ENCODE measurements at places on chromosomes 2 and 18. TPM values are rescaled to one million over a fixed set of nuclear protein-coding genes. Genes with fewer than 3 reads are reported as not detected.

CHRNG gene
- not detected for total RNA-seq

PARD3B gene
- total RNA-seq, result 3.6 TPM

CELF4 gene
- not detected for total RNA-seq

SP110 gene
- 6.2 TPM for total RNA-seq

- no peak for DNase-seq
- peaks cover 24% of the 10 kb centered on the region for H3K4me1 ChIP-seq
- H3K36me3 ChIP-seq, result no peaks in the 10 kb centered on the region
- no peak overlapping the region for H3K4me3 ChIP-seq
These were observed 73.2 kb downstream of the CERS6 start for GRCh38 chr2:168529054-168529833.

GRCh38 chr2:174428214-174428613, 32.7 kb downstream of the SCRN3 start:
- no peaks in the 10 kb centered on the region for H3K4me1 ChIP-seq
- no peaks in the 10 kb centered on the region for H3K36me3 ChIP-seq
- H3K4me3 ChIP-seq, result no peak overlapping the region
- no peak for DNase-seq
- H3K27ac ChIP-seq, result no peak overlapping the region
- H3K27me3 ChIP-seq, result no peaks in the 10 kb centered on the region

- no peaks in the 10 kb centered on the region for H3K27me3 ChIP-seq
- no peaks in the 10 kb centered on the region for H3K4me1 ChIP-seq
- H3K36me3 ChIP-seq, result no peaks in the 10 kb centered on the region
- no peak overlapping the region for H3K27ac ChIP-seq
These were observed 36.7 kb downstream of the RMP24 start for GRCh38 chr18:36009214-36009613.

DNA sequence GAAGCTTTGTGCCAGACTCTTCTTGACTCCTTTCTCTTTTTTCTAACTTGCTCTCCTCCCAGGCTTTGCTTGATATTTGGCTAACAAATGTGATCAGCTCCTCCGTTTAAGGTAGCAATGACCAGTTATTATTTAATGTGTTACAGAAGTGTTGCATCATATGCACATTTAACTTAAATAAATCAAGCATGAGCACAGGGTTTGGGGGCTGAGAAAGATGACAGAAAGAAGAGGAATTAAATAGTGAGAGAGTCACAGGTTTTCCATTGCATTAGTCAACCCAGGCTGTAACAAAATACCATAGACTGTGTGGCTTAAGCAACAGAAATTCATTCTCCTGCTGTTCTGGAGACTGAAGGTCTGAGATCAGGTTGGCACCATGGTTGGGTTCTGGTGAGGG, 343.8 kb downstream of the RPRM start:
- H3K4me1 ChIP-seq, result no peaks in the 10 kb centered on the region
- no peak for DNase-seq

DNA sequence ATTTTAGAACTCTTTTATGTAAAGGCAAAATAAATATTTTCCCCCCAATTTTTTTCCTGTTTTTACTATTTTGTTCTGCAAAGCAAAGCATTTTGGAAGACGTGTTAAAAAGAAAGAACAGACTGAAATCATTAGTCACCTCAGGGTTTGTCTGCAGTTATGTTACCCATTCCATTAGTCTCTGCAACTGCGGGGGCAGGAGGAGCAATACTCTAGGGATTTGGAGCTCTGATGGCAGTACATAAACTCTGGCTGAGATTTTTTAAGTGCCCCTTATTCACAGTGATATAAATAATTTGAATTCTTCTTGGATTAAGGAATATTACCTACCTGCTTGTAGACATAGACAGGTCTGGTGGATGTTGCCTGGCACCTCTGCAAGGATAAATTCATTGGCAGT, 88.0 kb upstream of the CELF4 start:
- H3K36me3 ChIP-seq, result no peaks in the 10 kb centered on the region
- H3K27ac ChIP-seq, result no peak overlapping the region
- H3K4me1 ChIP-seq, result no peaks in the 10 kb centered on the region
- H3K27me3 ChIP-seq, result no peaks in the 10 kb centered on the region

DNA sequence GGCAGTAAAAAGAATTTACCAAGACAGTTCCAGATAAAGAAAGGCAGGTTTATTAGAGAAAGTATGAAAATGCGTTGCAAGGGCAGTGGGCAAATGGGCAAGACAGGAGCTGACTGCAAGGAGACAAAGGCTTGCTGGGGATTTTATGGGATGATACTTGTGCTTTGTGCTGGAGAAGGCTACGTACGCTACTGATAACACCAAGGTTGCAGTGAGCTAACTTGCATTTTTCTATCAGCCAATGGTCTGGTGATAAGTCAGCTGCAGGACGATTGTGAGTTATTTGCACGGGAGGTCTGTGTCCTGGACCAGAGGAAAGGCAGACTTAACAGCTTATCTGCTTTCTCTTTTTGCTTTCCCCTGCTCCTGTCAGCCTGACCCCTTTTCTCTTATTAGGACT, 116.5 kb downstream of the PMS1 start:
- H3K4me1 ChIP-seq, result no peaks in the 10 kb centered on the region
- DNase-seq, result no peak
- no peak overlapping the region for H3K4me3 ChIP-seq
- no peaks in the 10 kb centered on the region for H3K36me3 ChIP-seq

DNA sequence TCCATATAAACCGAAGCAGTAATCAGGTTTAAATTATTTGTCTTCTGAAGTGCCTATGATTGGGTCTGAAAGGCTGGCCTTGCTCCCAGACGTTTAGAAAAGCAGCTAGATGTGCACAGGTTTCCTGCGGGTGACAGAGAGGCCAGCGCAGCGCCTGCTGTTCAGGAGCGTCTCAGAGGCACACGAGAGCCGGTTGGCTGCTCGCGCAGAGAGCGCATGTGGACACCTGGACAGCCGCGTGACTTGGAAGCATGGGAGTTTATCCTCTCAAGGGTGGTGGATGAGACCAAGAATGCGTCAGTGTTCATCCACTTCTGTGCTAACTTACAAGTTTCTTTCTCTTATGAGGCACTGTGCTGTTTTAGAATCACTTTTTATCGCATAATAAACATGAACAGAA, 303.7 kb downstream of the PTGR3 start:
- no peak for DNase-seq
- H3K27ac ChIP-seq, result no peak overlapping the region
- H3K4me1 ChIP-seq, result no peaks in the 10 kb centered on the region
- no peaks in the 10 kb centered on the region for H3K27me3 ChIP-seq

DNA sequence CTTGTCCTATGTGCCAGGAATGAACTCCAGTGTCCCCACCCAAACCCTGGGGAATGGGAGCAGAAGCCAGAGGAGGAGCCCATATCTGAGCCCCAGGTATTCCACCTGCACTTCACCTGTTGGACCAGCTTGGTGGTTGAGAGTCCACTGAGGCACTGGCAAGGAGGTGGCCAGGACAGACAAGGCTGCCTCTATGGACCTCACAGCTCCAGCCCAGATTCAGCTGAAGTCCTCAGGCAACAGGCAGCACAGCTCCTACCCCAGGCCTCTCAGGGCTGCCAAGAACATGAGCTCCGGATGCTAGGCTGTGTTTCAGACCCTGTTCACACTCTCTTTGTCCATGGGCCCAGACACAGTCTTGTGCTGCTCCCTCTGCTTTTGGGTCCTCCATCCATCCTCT, 2.9 kb upstream of the IL1F10 start:
- no peak overlapping the region for H3K27ac ChIP-seq
- peaks cover 5% of the 10 kb centered on the region for H3K27me3 ChIP-seq
- no peaks in the 10 kb centered on the region for H3K36me3 ChIP-seq
- H3K4me3 ChIP-seq, result no peak overlapping the region

- H3K36me3 ChIP-seq, result no peaks in the 10 kb centered on the region
- H3K27ac ChIP-seq, result no peak overlapping the region
- H3K27me3 ChIP-seq, result no peaks in the 10 kb centered on the region
- no peaks in the 10 kb centered on the region for H3K4me1 ChIP-seq
These were observed 320.1 kb downstream of the PIK3C3 start for GRCh38 chr18:42275138-42275535.

GRCh38 chr18:11733031-11733430, 44.0 kb downstream of the GNAL start:
- peaks cover 16% of the 10 kb centered on the region for H3K27me3 ChIP-seq
- peak overlapping the region; percentile 42 for H3K4me3 ChIP-seq
- H3K36me3 ChIP-seq, result no peaks in the 10 kb centered on the region
- no peaks in the 10 kb centered on the region for H3K4me1 ChIP-seq

GRCh38 chr2:60311524-60311923, 241.9 kb downstream of the BCL11A start:
- H3K36me3 ChIP-seq, result no peaks in the 10 kb centered on the region
- H3K27ac ChIP-seq, result no peak overlapping the region
- no peak for DNase-seq
- peaks cover 4% of the 10 kb centered on the region for H3K27me3 ChIP-seq

- no peaks in the 10 kb centered on the region for H3K4me1 ChIP-seq
- H3K36me3 ChIP-seq, result no peaks in the 10 kb centered on the region
These were observed 137.1 kb upstream of the RMP24 start for GRCh38 chr18:35835366-35835765.

Data from Panc1 (cell line).